ENCODE measurements at places on chromosomes 16 and 17. TPM values are rescaled to one million over a fixed set of nuclear protein-coding genes. Genes with fewer than 3 reads are reported as not detected.

Gene MSI2
- total RNA-seq: 117 TPM

- no peak overlapping the region for H3K27ac ChIP-seq
- no peaks in the 10 kb centered on the region for H3K36me3 ChIP-seq
- no peaks in the 10 kb centered on the region for H3K4me1 ChIP-seq
- DNase-seq: no peak
- no peak overlapping the region for H3K4me3 ChIP-seq
- no peaks in the 10 kb centered on the region for H3K27me3 ChIP-seq
These were observed 497.0 kb downstream of the WWOX start for GRCh38 chr16:78596348-78596995.

DNA sequence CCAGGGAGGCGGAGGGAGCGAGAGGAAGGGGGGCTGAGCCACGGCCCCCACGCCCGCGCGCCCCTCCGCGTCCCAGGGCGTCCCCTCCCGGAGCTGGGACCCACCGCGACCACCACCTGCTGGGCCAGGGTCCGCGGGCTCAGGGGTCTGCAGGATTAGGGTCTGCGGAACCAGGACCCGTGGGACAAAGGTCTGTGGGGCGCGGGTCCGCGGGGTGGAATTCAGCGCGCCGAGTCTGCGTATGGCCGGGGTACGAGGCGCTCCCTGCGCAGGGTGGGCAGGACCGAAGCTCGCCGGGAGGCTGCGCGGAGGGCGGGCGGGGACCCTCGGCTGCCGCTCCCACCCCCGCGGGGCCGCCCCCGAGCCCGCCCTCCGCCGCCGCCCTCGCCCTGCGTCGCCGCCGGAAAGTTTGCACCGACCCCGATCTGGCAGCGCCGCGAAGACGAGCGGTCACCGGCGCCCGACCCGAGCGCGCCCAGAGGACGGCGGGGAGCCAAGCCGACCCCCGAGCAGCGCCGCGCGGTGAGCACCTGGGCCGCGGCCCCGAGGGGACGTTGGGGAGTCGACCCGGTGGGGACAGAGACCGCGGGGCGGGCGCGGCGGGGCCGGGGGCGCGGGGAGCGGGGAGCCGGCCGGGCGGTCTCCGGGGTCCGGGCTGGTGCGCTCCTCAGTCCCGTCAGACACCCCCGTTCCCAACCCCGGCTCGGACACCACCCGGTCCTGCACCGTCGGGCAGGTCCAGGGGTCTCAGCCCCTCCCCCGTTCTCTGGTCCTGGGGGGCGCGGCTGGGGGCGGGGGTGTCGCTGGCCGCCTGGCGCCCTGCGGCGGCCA is at the start of gene GCGR:
Gene GCGR, plus strand, starts transcription at position 423 of the 831 bp plus-strand sequence. CDS start 4,869 bp downstream, outside the sequence.
- no peaks in the 10 kb centered on the region for H3K4me1 ChIP-seq
- H3K4me3 ChIP-seq: no peak within 1 kb of the TSS
- DNase-seq: no peak
- H3K27me3 ChIP-seq: peaks cover 37% of the 10 kb centered on the region

DNA sequence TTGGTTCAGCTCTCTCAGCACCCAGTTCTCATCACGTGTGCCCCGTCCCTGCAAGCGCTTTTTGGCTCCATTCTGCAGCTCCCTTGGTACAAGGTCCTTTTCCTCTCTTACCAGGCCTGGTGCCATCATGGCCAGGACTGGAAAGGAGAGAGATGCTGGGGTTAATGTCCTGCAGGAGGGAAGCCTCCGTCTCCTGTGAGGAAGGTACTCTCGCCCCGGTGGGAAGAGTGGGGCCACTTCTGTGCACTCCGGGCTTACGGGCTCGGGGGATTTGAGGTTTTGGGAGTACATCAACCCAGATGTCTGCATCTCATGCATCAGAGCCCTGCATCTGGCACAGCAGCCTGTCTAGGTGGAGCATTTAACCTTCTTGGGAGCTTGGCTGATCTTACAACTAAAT is 10.1 kb downstream of the CTRB2 start:
- no peak overlapping the region for H3K4me3 ChIP-seq
- H3K4me1 ChIP-seq: peaks cover 12% of the 10 kb centered on the region

DNA sequence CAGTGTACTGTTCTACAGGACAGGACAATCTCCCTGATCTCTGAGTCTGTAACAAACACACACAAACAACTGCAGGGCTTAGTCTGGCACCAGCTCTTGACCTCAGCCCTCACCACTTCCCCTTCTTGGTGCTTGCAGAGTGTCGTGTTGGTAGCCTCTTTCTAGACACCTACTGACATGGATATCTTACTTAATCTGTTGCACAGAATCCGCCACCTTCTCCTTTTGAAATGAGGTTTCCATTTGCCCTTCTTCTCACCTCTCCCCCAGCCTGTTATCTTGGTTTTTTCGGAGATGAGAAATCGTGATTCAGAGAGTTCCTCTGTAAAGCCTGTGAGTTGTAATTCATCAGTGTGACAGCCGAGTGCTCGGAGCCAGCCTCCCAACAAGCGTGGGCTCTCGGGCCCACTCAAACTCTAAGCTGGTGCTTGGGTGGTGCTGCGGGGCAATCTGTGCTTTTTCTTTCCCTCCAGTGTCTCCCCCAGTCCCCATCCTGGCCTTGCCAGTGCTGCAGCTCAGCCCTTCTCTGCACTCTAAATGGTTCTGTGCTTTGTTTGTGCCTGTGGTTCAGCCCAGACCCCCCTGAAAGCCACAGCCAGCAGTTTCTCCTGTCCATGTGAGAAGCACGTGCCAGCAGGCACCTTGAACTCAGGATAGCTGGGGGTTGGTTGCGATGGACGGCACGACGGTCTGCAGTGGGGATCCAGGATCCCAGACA is 28.1 kb downstream of the KIAA0513 start:
- peak overlapping the region; percentile 91 for H3K27ac ChIP-seq
- peaks cover 33% of the 10 kb centered on the region for H3K4me1 ChIP-seq
- peaks cover 4% of the 10 kb centered on the region for H3K36me3 ChIP-seq
- H3K4me3 ChIP-seq: peak overlapping the region; percentile 57
- peak; percentile 96 for DNase-seq

DNA sequence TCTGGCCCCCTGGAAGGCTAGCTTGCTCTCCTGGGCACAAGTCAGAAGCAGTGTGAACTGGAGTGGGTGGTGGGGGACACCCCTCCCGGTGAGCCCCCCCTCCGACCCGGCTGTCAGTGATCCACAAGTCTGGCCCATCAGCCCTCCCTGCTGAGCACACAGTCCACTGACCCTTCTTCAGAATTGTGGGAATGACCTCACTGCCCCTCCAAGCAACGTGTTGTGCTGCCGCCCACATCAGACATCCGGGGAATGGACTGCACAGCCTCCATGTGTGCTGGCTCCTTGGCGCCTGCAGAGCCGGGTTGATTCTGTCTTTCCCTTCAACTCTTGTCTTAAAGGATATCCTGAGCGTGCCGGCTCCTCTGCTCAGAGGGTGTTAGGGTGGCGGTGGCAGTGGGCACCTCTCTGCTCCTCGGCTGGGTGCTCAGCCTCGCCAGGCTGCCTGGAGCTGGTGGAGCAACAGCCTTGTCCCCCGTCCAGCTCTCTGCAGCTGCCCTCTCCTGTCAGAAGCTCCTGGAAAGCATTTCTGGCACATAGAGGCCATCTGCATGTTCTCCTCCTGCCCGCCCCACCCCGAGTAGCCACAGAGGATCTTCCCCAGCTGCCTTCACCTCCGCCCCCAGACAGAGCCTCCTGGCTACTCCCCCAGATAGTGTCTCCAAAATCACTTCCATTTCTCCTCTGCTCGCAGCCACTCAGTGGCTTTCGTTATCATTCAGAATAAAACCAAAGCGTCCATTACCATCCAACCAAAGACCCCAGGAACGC is 19.8 kb downstream of the NPTX1 start:
- no peaks in the 10 kb centered on the region for H3K36me3 ChIP-seq
- DNase-seq: no peak
- H3K4me3 ChIP-seq: no peak overlapping the region
- H3K27ac ChIP-seq: no peak overlapping the region

Measured in activated CD8-positive, alpha-beta memory T cell treated with anti-CD3 and anti-CD28 coated beads, Interleukin-2, amount 10 ng/mL, durations not matched to agents 7 days and 5 days (primary cell).